ENCODE measurements at places on chromosomes 2 and 18.

DNA sequence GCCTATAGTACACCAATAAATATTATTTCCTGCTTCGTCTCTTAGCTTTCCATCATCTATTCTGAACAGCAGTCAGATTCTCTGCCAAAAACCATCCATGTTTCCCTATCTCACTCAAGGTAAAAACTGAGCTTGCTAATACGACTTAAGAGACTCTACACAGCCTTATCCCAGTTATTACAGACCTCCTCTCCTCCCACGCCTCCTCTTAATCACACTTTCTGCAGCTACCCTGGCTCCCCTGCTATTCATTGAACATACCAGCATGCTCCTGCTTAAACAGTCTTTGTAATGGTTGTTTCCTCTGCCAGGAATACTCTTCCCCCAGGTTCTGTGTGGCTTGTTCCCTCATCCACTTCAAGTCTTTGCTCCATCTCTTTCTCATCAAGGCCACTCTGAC lies 81.5 kb downstream of the PDE1A start:
- no peak overlapping the region for H3K4me3 ChIP-seq
- H3K36me3 ChIP-seq = no peaks in the 10 kb centered on the region
- H3K27me3 ChIP-seq = no peaks in the 10 kb centered on the region
- DNase-seq = no peak
- H3K4me1 ChIP-seq = no peaks in the 10 kb centered on the region

GRCh38 chr2:237541243-237541642 lies 25.1 kb upstream of the PRLH start:
- H3K4me1 ChIP-seq = no peaks in the 10 kb centered on the region
- H3K27ac ChIP-seq = no peak overlapping the region
- DNase-seq = no peak
- no peak overlapping the region for H3K4me3 ChIP-seq
- peaks cover 23% of the 10 kb centered on the region for H3K27me3 ChIP-seq

DNA sequence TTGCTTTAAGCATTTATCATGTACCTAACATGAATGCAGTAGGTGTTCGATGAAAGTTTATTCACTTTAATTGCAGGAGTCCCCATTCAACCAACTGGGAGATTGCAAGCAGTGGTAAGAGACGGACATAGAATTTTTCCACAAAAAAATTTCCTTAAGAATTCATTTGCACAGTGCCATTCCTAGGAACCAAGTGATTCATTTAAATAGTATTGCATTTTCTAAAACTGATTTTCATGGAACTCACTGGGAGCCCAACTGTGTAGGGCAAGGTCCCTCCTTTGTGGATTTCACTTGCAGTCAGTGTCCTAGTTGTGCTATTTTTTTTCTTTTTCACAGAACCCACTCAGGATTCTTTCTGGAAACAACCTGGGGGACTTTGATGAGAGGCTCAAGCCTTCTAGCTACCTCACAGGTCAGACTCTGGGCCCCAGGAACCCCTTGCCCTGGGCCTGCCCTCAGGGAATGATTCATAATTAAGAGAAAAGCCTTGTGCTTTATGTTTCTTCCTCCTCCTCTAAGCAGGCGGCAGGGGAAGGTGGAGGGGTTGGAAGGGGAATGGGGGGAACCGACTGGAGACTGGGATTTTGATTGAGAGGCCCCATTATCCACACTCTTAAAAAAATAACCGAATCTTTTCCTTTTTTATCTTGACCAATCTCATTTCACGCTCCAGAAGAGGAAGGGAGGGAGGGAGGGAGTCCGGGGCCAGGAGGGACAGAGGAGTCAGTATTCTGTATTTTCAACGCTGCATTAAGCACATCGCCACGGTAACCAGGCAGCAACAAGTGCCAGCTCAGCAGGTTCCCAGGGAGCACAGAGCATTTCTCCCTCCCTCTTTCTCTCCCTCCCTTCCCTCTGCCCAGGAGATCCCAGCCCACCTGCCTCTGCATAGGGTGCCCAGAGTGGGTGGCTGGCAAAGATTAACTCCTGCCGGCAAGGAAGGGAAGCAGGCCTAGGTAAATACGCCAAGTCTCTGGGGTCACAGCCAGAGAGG lies 51.8 kb downstream of the PSD4 start:
- no peaks in the 10 kb centered on the region for H3K27me3 ChIP-seq
- no peaks in the 10 kb centered on the region for H3K36me3 ChIP-seq
- no peaks in the 10 kb centered on the region for H3K4me1 ChIP-seq
- no peak overlapping the region for H3K27ac ChIP-seq
- no peak overlapping the region for H3K4me3 ChIP-seq

GRCh38 chr2:231922311-231923009 lies 3.7 kb downstream of the NPPC start:
- no peaks in the 10 kb centered on the region for H3K36me3 ChIP-seq
- no peak overlapping the region for H3K27ac ChIP-seq
- no peak overlapping the region for H3K4me3 ChIP-seq
- DNase-seq = no peak

DNA sequence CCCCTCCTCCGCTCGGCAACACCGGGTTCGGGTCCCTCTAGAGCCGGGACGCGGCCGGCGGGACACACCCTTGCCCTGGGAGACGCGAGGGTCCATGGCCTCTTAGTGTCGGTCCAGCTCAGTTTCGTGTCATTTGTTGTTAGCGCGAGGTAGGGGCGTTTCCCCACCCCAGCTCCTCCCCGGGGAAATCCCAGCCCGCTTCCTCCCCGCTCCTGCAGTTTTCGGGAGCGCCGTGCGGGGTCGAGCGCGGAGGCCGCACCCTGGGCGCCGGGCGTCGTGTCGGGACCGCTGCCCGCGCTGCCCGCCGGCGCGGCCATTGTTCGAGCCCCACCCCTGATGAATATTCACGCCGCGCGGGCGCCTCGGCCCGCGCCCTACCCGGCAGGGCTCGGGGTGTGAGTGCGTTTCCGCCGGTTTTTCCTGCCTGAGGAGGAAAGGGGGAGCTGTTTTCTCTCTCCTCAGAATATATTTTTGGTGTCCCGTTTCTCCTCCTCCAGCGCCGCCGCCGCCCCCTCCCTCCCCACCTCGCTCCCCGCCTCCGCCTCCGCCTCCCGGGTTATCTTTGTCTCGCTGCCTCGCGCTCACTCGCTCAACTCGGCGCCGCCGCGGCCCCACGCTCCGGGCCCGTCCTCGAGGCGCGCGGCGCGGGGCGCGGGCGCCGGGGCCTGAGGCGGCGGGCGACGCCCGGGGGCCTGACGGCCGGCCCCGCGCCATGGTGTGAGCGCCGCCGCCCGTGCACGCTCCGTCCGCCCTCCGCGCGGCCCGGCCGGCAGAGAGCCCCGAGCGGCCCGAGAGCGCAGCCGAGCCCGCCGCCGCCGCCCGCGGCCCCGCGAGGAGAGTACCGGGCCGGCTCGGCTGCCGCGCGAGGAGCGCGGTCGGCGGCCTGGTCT lies at the start of gene MAP4K4:
MAP4K4 (plus strand) TSS at position 584 of the 890 bp plus-strand sequence. CDS start 374 bp downstream, outside the sequence.
- peak within 1 kb of the TSS; percentile 93 for H3K27ac ChIP-seq
- DNase-seq = peak; percentile 82
- H3K27me3 ChIP-seq = no peaks in the 10 kb centered on the region
- no peaks in the 10 kb centered on the region for H3K36me3 ChIP-seq

DNA sequence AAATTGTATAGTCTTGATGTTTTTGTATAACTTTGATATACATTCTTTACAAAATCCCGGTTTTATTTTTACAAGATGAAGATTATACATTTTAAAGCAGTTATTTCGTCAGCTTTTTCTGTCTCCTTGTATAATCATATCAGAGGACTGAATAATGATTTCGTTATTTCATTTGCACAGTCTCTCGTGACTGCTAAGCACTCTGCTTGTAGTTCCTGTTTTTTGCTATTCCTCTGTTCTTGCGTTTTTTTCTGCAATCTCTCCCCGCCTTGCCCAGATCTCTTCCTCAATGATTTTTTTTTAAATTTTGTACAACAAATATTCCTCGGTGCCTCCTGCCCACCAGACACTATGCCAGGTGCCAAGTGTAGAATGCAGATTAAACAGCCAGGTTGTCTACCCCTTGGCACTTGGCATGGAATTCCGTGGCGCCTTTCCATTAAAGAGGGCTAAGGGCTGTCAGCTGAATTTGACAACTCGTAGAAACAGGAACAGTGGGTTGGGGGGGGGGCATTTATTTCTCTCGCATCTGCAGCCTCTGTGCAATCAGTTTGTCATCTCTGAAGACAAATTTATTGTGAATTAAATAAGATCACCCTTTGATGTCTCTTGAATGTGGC lies 69.6 kb downstream of the KLHL29 start:
- H3K36me3 ChIP-seq = no peaks in the 10 kb centered on the region
- no peak overlapping the region for H3K4me3 ChIP-seq
- peaks cover under 1% of the 10 kb centered on the region for H3K4me1 ChIP-seq
- no peaks in the 10 kb centered on the region for H3K27me3 ChIP-seq
- no peak for DNase-seq
- no peak overlapping the region for H3K27ac ChIP-seq
